ENCODE measurements at places on chromosomes 2 and 18.

GRCh38 chr18:46338766-46339165 lies 234.6 kb downstream of the HAUS1 start:
- no peak for DNase-seq

DNA sequence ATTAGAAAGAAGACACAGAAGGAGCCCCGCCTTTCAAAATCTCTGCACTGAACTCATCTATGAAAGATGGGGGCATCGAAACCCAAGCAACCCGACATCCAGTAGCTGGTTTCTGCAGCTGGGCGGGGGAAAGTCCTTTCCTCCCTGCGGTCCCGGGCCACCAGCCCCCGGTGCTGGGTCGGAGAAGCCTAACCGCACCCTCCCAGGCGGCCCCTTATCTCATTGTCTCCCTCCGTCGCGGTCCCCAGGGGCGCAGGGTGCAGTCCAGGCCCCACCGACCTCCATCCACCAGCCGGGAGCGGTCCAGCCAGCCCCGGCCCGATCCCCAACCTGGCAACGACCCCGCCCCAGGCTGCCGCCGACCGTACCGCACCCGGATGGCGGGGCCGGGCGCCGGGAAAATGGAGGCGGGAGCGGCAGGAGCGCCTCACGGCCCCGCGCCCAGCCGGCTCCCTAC lies 452 bp downstream of the RAPH1 start:
- no peak for DNase-seq

DNA sequence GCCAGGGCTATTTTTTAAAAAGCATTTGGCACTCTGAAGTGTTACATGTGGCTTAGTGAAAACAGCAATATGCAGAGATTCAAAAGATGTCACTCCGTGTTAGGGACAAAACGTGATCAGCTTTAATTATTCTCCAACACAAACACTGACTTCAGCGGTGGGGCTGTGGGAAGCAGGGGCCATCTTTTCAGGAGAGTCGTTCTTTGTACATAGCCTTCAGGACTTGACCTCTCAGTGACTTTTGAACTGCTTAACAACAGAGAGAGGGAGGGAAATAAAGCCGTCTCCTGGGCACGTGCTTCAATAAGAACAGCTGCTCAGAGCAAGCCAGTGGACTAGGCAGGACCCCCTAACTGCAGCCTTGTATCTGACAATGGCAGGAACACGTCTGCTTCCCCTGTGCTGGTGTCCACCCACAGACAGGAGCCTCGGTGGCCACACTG lies 95.0 kb upstream of the HDAC4 start:
- DNase-seq, result no peak

DNA sequence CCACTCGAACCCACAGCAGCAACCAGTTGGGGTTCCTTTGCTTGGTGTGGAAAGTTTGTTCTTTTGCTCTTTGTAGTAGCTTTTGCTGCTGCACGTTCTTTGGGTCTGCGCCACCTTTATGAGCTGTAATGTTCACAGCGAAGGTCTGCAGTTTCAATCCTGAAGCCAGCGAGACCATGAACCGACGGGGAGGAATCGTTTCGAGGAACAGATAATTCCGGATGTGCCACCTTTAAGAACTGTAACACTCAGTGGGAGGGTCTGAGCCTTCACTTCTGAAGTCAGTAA lies 14.3 kb downstream of the GPR17 start:
- DNase-seq, result no peak

DNA sequence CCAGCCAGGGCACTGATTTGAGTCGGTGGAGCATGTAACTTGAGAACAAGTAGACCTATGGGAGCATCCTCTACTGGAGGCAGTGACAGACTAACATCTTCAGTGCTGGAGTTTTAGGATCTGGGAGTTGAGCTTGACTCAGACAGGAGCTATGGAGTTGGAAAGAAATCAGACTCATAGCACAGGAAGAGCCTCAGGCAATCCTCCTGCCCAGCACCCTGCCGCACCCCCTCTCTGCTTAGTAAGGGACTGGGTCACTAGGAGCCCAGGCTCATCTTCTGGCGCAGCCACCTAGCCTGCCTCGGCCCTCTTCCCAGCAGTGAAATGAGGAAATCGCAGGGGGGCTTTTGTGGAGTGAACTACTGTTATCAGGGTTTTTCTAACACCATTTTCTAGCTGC lies 3.6 kb downstream of the ARID5A start:
- no peak for DNase-seq

All from SHP77 (cell line).